Activated CD8-positive, alpha-beta memory T cell treated with anti-CD3 and anti-CD28 coated beads for 1 hour (primary cell): ENCODE measurements at places on chromosomes 13 and 19.

GRCh38 chr13:48726711-48727110 is 73.0 kb downstream of the CYSLTR2 start:
- DNase-seq, result no peak

DNA sequence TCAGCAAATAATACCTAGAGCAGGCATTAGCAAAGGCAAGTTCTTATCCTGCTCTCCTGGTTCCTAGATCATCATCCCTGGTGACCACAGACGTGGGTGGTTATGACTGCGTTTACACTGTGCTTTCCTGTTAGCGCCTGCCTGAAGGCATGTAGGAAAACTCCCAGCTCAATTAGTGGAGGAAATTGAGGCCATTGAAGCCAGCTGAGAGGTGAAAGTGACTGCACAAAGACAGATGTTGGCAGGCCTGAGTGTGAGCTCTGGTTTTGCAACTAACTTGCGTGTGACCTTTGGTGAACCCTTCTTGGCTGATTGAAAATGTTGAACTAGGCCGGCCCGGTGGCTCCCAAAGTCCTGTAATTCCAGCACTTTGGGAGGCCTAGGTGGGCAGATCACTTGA is 17.5 kb upstream of the NWD1 start:
- DNase-seq, result no peak

GRCh38 chr19:58088521-58089052 is 9.4 kb downstream of the ZSCAN18 start:
- no peak for DNase-seq

- DNase-seq, result no peak
These were observed 32.6 kb upstream of the GATAD2A start for GRCh38 chr19:19372656-19373416.

DNA sequence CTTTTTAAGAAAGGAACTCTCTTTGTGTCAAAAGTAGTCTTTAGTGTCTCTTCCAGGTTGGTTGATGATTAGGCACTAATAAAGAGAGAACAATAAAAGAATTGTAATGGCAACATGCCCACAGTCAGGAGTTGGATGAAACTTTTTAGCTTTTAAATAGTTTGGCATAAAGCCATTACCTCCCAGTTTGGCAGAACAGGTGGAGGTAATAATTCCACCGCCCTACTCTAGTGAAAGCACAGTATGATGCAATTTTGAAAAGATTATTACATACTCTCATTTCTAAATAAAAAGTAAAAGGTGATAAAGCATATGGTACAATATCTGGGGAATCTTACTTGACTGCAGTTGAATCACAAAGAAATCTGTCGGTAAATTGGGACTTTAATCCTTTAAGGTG is 497.6 kb downstream of the SUCLA2 start:
- DNase-seq, result no peak

GRCh38 chr19:1016647-1017114 is 4.2 kb downstream of the TMEM259 start:
- no peak for DNase-seq

DNA sequence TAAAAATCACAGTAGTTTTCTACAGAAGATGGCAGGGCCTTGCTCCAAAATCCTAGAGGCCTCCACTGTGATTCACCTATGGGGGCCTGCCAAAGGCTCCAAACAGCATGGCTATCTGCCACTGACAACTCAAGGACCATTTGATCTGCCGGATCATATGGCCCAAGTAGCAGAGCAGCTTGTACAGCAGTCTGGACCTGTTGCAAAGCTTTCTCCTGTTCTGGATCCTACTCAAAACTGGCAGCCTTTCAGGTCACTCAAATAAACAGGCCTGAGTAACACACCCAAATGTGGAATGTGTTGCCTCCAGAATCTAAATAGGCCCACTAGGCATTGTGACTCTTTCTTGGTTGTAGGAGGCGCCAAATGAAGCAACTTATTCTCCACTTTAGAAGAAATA is 1049.3 kb downstream of the PCDH9 start:
- DNase-seq, result no peak

- DNase-seq, result peak; percentile 95
These were observed at the start of gene UQCRFS1 for GRCh38 chr19:29212648-29213573. Gene UQCRFS1 (minus strand): TSS chr19:29213151. CDS start chr19:29213118, 33 bp downstream.

DNA sequence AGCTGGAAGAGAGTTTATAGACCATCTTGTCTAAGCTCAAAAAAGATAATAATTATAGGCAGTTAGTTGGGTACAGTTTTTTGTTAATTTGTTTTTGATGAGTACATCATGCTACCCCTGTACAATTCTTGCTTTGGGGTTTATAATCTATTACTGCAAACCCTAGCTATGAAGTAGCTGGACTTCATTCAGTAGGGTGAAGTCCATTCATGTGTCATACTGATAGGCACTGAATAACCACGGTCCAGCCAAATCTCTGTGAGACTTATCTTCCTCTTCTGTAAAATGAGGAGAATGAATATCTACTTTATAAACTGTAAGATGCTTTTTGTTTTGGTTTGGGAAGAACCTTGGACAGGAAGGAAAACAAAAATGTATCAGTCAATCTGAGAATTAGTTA is 19.5 kb downstream of the SLC46A3 start:
- DNase-seq, result no peak

- no peak for DNase-seq
These were observed 429.3 kb downstream of the DIAPH3 start for GRCh38 chr13:59734393-59734792.

- no peak for DNase-seq
These were observed 62.0 kb upstream of the EDNRB start for GRCh38 chr13:77980592-77980991.
